CD4-positive, CD25-positive, alpha-beta regulatory T cell (primary cell): ENCODE measurements at places on chromosomes 1 and 21. TPM values are rescaled to one million over a fixed set of nuclear protein-coding genes. Genes with fewer than 3 reads are reported as not detected.

DNA sequence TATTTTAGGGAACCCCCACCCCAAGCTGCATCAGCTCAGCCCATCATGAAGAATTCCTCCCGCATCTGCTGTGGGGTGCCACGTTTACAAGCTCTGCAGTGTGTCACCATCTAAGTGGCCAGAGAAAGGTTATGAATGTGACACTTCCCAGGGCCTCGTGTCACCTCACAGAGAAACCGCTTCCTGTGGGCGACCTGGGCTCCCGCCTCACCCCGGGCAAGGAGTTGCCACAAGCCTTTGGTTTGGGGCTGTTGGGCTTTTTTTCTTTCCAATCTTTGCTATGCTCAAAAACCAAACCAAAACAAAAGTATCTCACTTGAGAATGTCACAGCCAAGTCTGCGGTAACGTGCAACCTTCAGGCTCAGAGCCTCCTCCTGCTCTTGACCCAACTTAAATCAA, 82.1 kb upstream of the ARHGEF16 start:
- peaks cover 4% of the 10 kb centered on the region for H3K4me1 ChIP-seq
- no peaks in the 10 kb centered on the region for H3K27me3 ChIP-seq
- H3K4me3 ChIP-seq, result no peak overlapping the region
- no peak overlapping the region for H3K27ac ChIP-seq

DNA sequence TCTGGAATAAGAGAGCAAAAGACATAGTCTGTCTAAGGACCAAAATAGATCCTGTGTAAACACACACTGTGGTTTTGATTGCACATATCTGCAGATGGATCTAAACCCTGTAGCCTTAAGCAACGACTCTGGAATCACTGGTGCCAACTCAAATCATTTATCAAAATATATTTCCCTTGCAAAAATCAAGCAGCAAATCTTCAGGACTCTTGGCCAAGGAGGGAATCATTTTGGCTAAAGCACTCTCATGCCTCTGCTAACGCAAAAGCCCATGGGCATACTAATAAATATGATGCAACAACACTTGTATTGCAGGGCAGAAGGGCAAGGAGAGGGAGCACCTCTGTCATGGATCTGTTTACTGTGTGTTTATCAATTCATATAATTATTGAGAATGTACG, 155.4 kb upstream of the DUSP10 start:
- no peaks in the 10 kb centered on the region for H3K27me3 ChIP-seq
- H3K36me3 ChIP-seq, result no peaks in the 10 kb centered on the region
- H3K4me3 ChIP-seq, result no peak overlapping the region
- no peaks in the 10 kb centered on the region for H3K4me1 ChIP-seq

GRCh38 chr1:86705665-86705985, 1.2 kb downstream of the SH3GLB1 start:
- H3K27ac ChIP-seq, result peak overlapping the region; percentile 95
- peak overlapping the region; percentile 96 for H3K4me3 ChIP-seq
- no peaks in the 10 kb centered on the region for H3K36me3 ChIP-seq
- DNase-seq, result no peak
- peaks cover 49% of the 10 kb centered on the region for H3K4me1 ChIP-seq

GRCh38 chr21:22438428-22439086, 1440.3 kb downstream of the NCAM2 start:
- no peak overlapping the region for H3K27ac ChIP-seq
- H3K36me3 ChIP-seq, result no peaks in the 10 kb centered on the region
- no peaks in the 10 kb centered on the region for H3K27me3 ChIP-seq
- no peak overlapping the region for H3K4me3 ChIP-seq

CBS gene
- total RNA-seq, result not detected

DNA sequence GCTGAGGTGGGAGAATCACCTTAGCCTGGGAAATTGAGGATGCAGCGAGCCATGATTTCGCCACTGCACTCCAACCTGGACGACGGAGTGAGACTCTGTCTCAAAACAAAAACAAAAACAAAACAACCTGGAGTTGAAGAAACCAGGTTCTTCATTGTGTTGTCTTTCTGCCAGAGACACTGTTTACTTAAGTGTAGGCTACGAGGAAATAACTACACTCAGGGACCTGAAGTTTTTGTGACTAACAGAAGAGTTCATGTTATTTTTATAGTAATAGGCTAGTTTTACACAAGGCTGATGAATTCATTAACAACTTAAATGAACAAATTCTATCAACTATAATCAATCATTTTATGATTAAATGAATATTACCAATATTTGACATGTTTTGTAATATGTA, 98.5 kb upstream of the MPC2 start:
- H3K27ac ChIP-seq, result no peak overlapping the region
- no peak overlapping the region for H3K4me3 ChIP-seq
- no peaks in the 10 kb centered on the region for H3K4me1 ChIP-seq
- no peaks in the 10 kb centered on the region for H3K36me3 ChIP-seq
- no peaks in the 10 kb centered on the region for H3K27me3 ChIP-seq
